ENCODE measurements at places on chromosomes 1 and 21. TPM values are rescaled to one million over a fixed set of nuclear protein-coding genes. Genes with fewer than 3 reads are reported as not detected.

DNA sequence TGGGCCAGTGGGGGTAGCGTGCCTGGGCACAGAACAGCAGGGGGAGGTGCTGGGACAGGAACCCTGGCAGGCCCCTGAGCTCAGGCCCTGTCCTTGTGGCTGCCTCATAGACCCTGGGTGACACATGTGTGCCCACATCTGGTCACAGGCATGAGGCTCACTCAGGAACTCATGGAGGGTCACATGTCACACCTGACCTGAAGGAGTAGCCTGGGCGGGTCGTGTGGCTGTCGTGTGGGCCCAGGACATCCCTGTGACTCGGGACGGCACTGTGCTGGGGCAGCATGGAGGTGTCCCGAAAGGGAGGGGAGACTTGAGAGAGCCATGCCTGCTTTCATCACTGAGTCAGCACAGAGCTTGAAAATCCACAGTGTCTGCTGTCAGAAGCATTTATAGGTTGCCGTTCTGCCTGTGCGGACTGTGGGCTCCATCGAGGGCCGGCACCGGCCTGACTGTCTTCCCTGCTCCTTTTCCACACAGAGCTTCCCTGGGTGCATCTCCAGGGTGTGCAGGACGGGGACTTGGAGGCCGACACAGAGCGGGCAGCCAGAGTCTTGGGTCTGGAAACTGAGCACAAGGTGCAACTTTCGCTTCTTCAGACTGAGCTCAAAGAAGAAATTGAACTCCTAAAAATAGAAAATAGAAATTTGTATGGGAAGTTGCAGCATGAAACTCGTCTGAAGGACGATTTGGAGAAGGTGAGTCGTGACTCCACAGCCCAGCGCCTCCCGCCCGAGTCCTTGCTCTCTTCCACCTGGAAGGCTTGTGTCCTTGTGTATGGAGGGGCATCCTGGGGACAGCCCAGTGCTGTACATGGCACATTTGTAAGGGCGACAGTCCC, 32.8 kb downstream of the PCNT start:
- DNase-seq, result no peak

GRCh38 chr1:61447106-61447967, 277.6 kb downstream of the TM2D1 start:
- no peak for DNase-seq

GRCh38 chr1:204574865-204575163, 58.6 kb downstream of the MDM4 start:
- no peak for DNase-seq

DNA sequence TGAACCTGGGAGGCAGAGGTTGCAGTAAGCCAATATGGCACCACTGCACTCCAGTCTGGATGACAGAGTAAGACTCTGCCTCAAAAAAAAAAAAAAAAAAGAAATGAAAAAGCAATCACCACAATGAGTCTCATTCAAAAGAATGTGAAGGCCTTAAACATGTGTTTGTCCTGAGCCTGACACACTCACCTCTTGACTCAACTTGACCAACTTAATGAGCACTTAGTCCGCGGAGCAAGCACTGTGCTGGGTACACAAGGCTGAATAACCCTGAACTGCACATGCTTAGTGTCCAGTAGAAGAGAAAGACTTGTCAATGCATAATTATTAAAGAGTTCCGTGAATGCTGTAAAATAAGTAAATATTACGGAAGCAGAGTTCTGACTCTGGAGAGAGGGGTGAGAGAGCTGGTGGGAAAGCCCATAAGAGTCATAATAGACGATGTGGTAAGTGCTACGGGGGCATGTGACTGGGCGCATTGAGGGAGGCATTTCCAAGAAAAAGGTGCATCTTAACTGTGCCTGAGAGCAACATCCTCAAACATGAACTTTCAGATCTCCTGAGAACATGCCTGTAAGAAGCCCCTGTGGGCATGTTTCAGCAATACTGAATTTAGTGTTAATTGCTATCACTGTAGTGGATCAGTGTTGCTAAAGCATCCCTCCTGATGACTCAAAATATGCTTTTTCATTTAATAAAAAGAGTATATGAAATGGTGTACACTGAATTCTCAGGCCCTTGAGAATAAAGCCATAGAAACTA, 27.2 kb downstream of the MCOLN2 start:
- no peak for DNase-seq

DNA sequence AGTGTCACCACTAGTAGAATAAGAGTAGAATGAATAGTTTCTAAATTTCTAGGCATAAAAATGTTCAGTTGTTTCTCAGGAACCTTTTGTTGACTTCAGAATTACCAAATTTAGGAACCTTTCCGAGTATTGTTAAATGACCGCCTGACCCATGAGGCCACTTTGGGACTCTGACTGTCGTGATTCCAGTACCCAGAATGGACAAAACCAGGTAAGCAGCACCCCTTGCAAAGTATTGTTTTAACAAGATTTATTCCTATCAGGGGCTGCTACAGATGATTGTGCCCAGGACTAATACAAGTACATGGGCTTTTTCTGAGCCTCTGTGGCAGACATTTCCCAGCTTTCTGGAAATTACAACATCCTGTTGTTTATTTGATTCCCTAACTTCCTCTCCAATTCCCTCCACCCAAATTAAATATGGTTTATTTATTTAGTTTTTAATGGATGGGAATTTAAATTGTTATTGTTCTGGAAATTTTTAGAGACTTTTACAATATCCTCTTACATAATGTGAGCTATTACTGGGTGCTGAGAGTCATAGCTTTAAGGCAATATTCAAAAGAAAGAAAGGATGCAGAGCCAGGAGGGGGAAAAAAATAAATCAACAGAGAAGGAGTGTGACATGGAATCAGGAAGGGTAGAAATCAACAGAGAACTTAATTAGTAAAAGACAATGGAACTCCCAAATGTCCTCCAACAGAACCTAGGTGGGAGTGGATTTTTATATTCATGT, 37.4 kb upstream of the NTPCR start:
- DNase-seq, result no peak

DNA sequence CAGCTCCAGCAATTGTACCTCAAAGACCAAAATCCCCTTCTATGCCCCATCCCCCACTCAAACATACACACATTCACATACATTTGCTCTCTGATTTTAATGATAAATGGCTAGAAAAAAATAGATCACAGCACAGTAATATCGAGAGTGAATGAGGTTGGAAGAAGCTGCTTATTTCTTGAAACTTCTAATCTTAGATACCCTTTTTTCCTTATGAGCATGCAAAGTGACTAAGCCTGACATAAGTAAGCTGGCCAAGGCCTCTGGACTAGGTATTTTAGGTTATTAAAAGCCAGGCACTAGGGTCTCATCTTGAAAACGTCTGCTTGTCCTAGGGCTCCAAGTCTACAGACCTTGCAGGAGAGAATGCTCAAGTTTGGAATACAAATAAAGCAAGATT, 133.6 kb downstream of the TGFBR3 start:
- no peak for DNase-seq

- no peak for DNase-seq
Measured at GRCh38 chr1:211320980-211321379, 5.7 kb upstream of the TRAF5 start.

DNA sequence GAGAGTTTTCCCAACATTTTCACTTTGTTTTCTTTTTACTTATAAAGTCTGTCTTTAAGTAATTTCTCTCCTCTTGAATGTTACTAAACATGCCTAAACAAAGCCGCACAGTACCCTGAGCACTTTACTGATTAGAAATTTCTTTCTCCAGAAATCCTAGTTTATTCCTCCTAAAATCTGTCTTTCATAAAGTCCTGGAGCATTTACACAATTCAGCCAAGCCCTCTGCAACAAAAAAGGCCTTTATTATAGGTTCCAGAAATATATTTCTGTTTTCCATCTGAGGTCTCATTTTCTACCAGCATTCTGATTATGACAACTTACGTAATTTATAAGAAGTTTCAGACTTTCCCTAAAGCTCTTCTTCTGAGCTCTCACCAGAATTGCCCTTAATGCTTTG, 549.5 kb upstream of the OLFM3 start:
- DNase-seq, result no peak

DNA sequence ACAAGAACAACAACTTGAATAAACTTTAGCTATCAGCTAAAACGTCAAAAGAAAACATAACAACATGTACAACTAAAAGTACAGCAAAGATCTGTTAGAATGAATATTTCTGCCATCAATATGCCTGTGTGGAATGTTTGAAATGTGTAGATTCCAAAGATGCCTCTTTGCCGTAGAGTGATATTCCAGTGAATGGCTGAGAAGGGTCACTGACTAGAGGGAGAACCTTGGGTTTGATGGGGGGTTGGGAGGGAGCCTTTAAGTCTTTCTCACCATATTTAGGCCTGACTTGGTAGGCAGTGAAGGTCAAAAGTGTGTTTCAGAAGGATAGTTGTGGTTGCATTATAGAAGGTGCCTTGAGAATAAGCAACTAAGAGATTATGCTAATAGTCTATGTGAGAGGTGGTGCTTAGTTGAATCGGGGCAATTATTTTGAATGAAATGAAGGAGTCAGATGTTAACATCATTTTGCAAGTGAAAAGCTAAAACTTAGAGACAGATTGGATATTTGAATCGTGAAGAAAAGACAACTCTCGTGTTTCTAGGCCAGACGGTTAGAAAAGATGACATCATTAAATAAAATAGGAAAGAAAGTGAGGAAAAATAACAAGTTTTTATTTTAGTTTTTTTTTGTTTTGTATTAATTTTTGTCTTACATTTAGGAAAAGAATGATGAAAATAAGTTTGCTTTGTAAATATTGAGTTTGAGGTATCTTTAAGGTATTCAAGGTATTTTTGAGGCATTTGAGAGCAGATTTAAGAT, 53.8 kb downstream of the PLA2G4A start:
- no peak for DNase-seq

GRCh38 chr1:27342778-27343638, 1.2 kb downstream of the SYTL1 start:
- no peak for DNase-seq

GRCh38 chr1:212290608-212291007, 5.4 kb downstream of the PPP2R5A start:
- peak; percentile 35 for DNase-seq

DNA sequence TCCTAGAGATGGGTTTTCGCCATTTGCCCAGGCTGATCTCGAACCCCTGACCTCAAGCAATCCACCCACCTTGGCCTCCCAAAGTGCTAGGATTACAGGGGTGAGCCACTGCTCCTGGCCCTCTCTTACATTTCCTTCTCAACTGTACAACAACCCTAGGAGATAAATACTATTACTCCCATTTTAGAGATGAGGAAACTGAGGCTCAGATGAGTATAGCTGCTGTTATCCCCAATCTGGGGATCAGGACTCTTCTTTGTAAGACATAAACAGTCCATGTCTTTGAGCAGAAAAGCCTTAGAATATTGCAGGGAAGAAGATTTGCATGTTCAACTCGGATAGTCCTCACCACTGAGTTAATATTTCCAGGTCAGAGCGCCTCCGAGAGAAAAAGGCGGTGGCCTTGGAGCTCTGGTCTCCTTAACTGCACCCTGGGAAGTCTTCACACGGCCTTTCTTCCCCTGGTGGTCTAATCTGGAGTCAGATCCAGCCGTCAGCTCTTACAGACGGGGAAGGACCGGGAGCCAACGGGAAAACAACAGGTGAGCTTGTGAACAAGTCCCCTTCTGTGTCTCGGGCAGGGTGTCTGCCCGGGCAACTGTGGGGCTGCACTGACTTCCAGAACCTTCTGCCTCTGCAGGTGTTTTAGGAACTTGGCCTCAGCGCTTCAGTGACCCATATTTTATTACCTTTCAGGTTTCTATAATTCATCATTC, 5.9 kb upstream of the OLIG1 start:
- no peak for DNase-seq

- DNase-seq, result no peak
Measured at GRCh38 chr1:88787023-88787903, 103.2 kb downstream of the PKN2 start.

- peak; percentile 71 for DNase-seq
Measured at GRCh38 chr1:92784021-92784638, 778 bp downstream of the EVI5 start.

- no peak for DNase-seq
Measured at GRCh38 chr21:40043423-40043822, 176.2 kb downstream of the PCP4 start.

DNA sequence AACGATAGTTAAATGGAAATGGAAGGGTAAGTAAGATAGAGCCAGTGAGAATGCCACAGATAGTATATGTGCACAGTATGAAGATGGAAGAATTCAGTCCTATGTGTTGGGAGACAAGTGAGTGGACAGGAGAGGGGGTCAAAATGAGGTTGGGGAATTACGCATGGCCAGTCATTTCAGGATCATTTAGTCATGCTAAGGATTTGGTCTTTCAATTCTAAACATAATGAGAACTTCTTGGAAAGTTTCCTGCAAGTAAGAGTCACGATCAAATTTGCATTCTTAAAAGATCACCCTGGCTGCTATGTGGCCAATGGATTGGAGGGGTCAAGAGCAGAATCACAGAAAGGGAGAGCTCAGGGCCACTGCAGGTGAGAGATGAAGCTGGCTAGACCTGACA, 64.0 kb upstream of the KCNK2 start:
- peak; percentile 95 for DNase-seq

GRCh38 chr1:55060133-55060999, 21.0 kb downstream of the PCSK9 start:
- no peak for DNase-seq

GRCh38 chr1:240591078-240591477, 20.9 kb downstream of the GREM2 start:
- no peak for DNase-seq

DNA sequence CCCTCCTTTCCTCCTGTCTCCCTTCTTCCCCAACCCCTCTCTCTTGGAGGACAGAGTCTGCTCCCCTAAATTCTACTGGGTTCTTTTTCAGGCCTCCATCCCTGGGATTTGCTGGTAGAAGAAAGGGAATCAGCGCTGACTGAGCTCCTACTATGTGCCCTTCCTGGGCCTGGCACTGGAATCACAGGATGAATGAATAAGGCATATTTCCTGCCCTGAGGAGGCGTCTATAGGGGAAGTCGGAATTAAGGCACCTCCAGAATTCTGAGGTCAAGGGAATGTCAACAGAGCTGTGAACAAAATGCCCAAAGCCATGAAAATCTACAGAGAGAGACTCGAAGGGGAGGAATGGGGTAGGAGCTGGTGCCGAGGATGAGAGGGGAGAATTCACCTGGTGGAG, 17.4 kb upstream of the BTG2 start:
- DNase-seq, result no peak

GRCh38 chr1:191592039-191592438, 566.2 kb upstream of the RGS18 start:
- no peak for DNase-seq

ETV3L gene
- not detected for total RNA-seq

TNFRSF18 gene
- total RNA-seq, result 0.66 TPM

LIN28A gene
- 16.7 TPM for total RNA-seq

WASF2 gene
- 86.9 TPM for total RNA-seq

PADI2 gene
- total RNA-seq, result 0.48 TPM

GNAT2 gene
- total RNA-seq, result not detected

FCRL1 gene
- not detected for total RNA-seq

MIXL1 gene
- 0.16 TPM for total RNA-seq

CD1B gene
- total RNA-seq, result not detected

All from astrocyte (in vitro differentiated cells and primary cell).